ENCODE measurements at places on chromosomes 2 and 18.
A peak's percentile ranks its signal among the peaks of the same experiment; 100 is the strongest.

DNA sequence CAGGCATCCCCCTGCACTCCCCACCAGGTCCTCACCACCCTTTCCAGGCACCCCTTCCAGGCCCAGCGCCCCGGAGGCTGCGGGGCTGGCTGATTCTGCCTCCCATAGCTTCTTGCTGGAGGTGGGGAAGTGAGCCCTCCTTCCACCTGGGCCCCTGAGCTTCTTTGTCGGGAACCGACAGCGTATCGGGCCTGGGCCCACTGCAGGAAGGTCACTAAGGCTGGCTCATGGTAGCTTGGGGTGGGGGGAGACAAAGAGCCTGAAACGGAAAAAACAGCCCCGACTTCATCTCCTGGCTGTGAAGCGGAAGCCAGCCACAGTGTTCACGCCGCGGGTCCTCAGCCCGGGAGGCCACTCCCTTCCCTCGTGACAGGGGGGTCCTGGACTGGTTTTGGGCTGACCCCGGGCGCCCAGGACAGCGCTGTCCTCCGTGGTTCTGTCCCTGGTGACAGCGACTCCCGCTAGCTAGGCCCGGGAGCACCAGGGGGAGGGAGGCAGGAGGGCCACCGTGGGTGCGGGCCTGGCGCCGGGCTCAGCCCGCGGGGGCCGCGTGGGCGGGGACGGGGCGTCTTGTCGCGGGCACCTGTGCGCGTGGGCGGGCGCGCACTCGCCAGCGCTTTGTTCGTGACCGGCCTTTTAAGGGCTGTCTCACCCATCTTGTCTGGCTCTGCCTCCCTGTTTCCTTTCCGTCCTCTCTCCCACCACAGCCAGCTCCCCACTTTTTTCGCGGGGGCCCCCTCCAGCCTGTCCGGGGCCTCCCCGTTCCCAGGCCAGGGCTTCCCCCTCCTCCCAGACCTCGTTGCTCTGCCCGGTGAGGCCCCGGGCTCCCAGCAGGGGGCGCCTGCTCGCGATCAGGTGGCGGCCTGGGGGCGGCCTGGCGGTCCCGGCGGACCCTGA lies 64.9 kb downstream of the DNMT3A start:
- no peak for DNase-seq

DNA sequence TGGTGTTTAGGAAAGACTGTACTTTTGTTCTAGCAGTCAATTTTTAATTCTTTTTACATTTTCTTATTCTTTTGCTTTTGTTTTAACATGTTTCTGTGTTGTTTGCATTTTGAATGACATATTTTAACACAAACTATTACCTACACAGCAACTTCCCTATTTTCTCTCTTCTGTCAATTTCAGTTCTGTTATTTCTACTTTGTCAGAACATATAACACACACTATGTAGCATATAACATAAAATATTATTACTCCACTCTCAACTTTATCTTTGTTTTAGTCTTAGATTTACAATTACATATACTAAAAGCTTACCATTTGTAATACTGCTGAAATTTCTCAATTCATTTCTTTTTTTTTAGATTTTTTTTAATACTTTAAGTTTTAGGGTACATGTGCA lies 372.7 kb upstream of the VWC2L start:
- DNase-seq, result no peak

GRCh38 chr18:23101861-23102432 lies 33.3 kb upstream of the CABLES1 start:
- no peak for DNase-seq

- DNase-seq, result no peak
These were observed 61.2 kb upstream of the POMC start for GRCh38 chr2:25229279-25230197.

- no peak for DNase-seq
These were observed 25.8 kb downstream of the CASP10 start for GRCh38 chr2:201208563-201209252.

GRCh38 chr2:80252294-80252986 lies 52.1 kb downstream of the LRRTM1 start:
- no peak for DNase-seq

GRCh38 chr2:23367760-23368159 lies 17.2 kb upstream of the KLHL29 start:
- DNase-seq, result no peak

GRCh38 chr2:177881921-177882320 lies 190.7 kb downstream of the PDE11A start:
- no peak for DNase-seq

DNA sequence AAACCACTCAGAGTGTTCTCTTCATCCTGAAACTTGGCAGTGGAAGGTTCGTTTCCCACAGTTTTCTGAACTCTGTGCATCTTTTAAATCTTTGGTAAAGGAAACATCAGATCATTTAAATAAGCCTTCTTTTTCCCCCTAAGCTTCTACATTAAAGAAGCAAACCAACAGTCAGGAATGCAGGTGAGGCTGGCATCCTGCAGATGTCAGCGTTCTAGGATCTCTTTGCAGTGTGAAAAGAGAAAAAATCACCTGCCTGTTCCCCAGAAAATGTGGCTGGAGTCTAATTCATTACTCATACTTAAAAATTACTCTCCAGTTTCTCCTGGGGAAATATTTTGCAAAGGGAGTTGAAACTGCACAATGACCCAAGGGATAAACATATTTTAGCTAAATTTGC lies 64.5 kb upstream of the ZCCHC2 start:
- DNase-seq, result no peak

DNA sequence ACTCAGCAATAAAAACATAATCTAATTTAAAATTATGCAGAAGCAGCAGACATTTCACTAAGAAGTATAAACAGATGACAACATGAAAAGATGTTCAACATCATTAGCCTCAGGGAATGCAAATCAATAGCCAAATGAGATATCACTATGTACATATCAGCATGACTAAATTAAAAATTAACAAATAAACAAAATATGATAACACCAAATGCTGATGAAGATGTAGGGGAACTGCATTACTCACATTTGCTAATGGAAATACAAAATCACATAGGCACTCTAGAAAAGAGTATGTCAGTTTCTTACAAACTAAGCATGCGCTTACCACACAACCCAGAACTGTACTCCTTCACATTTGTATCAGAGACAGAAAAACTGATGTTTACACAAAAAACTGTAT lies 487.2 kb upstream of the REG3G start:
- DNase-seq, result no peak

DNA sequence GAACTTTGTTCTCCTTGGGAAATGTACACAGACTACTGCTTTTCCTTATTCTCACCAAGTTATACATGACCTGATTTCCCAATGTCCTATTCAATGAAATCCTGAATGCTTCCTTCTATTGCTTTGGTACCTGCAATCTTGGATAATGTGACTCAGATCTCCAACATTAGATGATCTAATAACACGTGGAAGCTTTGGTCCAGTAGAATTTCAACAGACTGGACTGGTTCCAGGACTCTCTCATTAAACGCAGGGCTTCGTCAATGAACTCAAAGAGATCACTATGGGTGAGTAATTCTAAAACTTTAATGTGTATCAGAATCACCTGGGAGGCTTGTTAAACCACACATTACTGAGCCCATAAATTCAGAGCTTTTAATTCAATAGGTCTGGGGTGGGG lies 413.6 kb upstream of the KCNH7 start:
- no peak for DNase-seq

DNA sequence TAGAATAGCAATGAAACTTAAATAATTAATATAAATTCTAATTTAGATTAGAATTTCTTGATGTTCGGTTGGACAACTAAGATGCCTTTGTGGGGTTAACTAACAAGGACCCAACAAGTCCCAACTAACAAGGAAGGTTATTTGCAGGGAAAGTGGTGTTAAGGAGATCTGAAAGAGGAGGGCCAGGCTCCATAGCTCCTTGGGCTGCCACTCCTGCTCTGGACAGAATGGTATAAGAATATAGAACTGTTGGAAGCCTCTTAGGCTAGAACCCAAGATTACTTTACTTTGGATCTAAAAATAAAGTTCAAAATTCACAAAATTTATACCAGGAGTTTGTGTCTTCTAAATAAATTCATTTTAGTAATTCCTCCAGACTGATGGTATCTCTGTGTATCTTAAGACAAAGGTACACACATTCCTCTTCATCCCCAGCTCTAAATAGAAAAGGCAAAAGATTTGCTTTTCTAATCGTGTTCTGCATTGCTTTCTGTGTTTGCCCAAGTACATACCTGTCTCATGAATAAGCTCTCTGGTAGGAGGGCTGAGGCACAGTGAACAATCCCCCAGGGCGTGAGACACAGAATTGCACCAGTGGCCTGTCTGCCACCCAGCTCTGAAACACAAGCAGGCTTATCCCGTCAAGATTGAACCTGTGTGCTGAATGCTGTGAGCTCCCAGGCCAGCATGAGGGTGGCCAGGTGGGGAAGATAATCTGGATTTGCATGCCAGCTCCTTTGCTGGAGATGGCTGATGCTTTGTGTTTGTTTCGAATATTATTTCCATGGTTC lies 176.0 kb downstream of the ACKR3 start:
- peak; percentile 58 for DNase-seq
